ENCODE measurements at places on chromosomes 16 and 17.

DNA sequence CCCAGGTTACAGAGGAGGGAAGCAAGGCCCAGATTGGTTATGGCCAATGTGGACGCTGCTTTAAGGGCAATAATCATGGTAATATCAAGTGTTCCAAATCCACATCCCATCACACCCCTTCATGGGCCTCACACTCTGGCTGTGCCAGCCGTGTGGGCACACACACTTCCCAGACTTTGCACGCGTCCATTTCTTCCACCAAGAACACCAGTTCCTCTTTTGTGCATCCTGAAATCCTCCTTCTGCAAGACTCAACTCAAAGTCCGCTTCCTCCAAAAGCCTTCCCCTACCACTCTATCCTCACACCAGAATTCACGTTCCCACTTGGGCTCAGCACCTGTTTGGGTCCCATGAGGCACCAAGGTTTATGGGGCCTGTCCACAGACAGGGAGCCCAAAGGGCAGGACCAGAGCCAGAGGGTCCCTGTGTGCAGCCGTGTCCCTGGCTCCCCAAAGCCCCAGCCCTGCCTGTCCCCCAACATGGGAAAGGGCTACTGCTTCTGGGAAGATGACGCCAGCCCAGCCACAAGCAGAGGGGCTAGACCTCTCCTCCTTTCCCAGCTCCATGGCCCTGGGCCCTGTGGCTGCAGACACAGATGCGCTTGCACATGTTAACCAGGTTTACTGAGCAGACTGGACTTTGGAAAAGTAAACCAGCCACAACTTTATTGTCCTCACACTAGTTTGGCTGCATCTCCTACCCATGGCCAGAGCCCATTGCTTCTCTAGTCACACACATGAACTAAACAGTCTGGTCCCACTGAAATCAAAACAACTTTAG is 20.3 kb downstream of the SPNS3 start:
- DNase-seq: no peak

GRCh38 chr17:11795906-11796305 is 197.6 kb downstream of the DNAH9 start:
- peak; percentile 71 for DNase-seq

DNA sequence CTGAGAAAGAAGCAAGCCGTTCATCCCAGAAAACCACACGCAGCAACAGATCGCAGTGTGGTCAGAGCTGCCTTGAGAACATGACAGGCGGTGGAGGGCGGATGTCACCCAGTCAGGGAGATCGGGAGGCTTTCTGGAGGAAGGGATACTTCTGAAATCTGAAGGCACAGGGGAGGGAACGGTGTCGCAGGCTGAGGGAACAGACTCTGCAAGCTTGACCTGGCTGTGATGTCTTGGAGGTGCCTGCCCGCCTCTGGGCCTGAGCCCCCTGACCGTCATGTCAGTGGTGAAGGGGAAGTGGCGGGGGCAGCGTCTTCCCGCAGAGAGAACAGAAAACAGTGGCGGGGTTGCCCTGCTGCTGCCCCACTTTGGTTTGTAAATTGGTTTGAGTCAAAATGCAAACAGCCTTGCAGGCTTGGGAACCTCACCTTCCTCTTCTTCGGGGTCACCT is 8.1 kb upstream of the ATP2A3 start:
- no peak for DNase-seq

DNA sequence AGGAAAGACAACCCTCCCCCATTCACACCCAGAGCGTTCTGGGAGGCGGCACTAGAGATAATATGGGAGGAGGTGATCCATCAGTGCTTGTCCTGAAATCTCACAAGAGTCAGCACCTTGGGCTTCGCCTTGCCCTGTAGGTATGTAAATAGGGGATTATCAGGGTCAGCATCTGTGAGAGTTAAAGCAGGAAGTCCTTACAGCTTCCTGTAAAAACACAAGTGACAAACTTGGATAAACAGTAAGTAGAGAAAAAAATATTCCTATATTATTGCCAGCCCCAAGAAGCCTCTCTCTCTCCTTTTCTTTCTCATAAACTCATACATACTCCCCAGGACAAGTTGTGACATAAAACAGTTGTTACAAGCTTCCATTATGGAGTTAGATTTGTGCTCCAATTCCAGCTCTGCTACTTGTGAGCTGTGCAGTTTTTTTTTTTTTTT is 187.7 kb downstream of the MAF start:
- DNase-seq: no peak

DNA sequence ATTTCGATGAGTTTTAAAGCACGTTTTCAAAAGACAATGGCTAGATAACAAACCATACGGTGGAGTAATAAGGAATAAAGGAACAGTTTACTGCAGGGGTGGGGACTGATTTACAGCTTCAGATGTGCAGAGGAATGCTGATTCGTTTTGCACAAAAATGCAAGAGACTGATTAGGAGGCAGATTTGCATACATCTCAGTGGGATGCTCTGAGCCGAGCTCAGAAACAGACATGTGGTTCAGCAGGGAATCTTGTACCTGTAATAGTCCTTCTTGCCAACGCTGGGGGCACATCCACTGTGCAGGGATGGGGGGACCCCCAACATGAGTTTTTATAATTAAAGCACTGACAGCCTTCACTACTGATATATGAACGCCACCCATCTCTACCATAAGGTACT is 308.0 kb downstream of the GRIN2A start:
- no peak for DNase-seq

- DNase-seq: no peak
Measured at GRCh38 chr17:46979147-46979863, at the start of gene RPRML. RPRML (minus strand) TSS chr17:46979253; CDS start chr17:46979007, 246 bp downstream.

DNA sequence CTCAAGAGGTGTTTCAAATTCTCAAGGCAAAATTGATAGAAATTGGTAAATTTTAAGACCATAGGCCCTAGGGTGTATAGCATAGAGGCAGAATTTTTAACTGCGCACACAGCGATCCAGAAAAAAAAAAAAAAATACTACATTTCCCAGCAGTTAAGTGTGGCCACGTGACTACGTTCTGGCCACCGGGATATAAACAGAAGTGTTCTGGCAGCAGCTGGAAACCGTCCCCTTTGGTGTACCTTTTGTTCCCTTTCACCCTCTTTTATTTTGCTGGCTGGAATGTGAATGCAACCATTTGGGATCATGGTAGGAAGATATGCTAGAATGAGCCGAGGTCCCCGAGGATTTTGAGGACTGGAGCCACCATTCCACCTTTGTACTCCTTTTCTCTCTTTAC is 52.7 kb upstream of the AKAP1 start:
- DNase-seq: no peak

DNA sequence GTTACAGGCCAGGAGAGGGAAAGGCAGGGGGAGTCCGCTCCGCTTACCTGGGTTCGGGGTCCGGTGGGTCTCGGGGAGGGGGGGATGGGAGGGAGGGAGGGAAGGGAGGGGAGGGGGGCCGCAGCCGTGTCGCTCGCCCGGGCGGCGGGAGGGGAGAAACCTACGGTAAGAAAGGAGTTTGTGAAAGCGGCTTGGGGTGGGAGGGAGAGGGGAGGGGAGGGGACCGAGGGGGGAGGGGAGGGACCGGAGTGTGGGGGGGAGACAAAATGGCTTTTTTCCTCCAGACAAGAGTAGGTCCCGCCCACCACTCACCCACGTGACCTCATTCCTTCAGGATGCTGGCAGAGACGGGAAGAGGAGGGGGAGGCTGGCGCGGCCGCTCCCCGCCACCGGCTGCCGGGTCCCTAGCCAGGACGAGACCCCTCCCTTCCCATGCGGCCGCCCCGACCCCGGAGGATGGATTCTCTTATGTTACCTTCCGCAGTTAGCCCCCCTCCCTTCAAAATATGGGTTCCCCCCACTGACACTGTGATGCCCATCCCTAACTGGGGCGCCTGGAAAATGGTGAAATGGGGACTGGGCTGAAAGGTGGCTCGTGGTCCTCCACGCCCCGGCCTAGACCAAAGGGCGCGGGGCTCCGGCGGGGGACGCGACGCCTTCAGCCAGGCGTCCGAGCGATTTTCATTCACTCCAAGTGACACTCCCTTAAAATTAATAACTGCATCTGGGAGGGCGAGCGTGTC is at the start of gene PCGF2:
Gene PCGF2 (minus strand): TSS at position 188 of the 743 bp plus-strand sequence. CDS start 7,934 bp downstream, outside the sequence.
- no peak for DNase-seq

- no peak for DNase-seq
Measured at GRCh38 chr16:56945847-56946527, 14.0 kb downstream of the HERPUD1 start.

GRCh38 chr16:14041164-14041563 is 30.0 kb upstream of the MRTFB start:
- DNase-seq: no peak

GRCh38 chr16:50261707-50262235 is 4.6 kb upstream of the ADCY7 start:
- no peak for DNase-seq

- DNase-seq: no peak
Measured at GRCh38 chr16:76287466-76287865, 10.3 kb downstream of the CNTNAP4 start.
